ENCODE measurements at places on chromosomes 5 and 9.

GRCh38 chr5:146254223-146254622 is 50.8 kb downstream of the RBM27 start:
- no peak for DNase-seq

- no peak for DNase-seq
Observed at GRCh38 chr9:77725820-77726219, 77.7 kb upstream of the GNA14 start.

DNA sequence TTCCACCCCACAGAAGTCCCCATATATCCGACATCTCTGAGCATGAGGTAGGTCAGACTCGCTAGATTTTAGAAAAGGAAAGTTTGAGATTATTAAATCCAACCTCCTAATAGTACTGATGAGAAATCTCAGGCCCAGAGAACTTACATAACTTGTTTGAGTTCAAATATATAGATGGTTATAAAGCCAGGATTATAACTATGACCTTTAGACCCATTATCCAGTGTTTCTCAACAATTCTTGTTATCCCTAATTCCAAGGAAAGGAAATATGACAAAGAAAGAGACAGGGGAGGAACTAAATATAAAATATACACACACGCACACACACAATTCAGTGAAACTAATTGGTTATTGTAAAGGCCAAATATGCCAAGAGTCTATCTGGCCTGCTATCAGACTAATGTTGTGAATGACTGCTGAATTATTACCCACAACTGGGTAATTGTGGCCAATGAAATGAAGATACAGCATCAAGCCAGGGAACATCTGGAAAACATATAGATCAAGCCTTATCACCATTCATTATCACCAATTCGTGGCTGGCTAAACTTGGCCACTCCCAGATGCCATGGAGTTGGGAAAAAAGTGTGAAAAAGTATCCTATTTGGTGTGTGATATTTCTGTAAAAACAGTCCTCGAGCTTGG is 248.4 kb downstream of the PRELID2 start:
- DNase-seq: no peak

GRCh38 chr9:34591248-34591916 is 1.9 kb upstream of the CNTFR start:
- DNase-seq: peak; percentile 78

DNA sequence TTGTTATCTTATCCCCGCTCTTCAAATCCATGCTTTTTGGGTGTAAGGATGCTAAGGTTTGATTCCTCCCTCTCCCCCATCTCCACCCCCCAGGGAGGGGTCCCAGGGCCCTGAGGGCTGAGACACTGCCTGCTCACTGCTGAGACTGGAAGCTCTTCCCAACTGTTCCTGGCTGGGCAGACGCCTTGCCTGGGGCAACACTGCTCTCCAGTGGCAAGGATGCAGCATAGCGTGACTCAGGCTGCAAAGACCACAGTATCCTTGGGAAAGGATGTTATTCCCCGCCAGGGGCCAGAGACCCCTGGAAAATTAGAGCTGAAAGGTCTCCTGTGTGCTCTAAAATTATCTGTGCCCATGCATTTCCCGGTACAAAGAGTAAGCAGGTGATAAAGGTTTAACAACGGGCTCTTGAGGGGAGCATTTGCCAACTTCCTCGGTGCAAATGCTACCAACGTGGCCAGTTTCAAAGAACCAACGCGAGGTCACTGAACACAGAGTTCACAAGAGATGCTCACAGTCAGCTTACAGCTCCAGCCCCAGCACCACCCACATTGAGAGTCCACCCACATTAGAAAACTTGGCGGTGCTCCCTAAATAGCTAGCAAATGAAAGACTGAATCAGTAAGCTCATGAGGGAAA is 271.9 kb downstream of the NSG2 start:
- no peak for DNase-seq

GRCh38 chr9:95261890-95262289 is 55.6 kb downstream of the FANCC start:
- DNase-seq: no peak

DNA sequence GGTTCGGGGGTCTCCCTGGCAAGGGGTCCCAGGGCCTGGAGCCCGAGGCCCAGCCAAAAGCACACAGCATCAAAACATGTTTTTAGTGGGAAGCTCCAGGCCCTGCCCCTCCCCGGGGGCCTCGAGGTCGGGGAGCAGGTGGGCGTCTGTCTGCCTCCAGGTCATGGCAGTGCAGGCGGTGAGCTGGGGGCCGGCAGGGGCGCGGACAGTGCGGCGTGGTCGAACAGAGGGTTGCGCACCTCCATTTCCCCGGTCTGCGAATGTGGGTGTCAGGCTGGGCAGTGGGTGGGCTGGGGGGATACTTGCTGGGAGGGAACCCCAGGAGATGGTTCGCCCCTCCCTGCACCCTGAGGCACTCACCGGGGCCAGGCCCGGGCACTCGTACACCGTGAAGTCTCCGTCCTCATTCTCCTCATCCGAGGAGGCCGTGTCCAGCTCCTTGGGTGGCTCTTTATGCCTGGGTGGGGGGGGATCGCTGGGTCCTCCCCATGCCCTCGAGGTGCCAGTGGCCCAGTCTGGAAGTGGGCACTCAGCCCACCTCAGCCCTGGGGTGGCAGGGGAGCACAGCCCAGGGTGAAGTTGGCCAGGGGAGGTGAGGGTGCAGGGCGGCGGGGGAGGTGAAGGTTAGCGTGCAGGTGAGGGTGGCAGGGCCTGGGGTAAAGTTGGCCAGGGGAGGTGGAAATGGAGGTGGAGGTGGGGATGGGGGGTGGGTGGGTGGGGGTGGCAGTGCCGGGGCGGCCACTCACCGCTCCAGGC is 6.2 kb downstream of the NPDC1 start:
- no peak for DNase-seq

DNA sequence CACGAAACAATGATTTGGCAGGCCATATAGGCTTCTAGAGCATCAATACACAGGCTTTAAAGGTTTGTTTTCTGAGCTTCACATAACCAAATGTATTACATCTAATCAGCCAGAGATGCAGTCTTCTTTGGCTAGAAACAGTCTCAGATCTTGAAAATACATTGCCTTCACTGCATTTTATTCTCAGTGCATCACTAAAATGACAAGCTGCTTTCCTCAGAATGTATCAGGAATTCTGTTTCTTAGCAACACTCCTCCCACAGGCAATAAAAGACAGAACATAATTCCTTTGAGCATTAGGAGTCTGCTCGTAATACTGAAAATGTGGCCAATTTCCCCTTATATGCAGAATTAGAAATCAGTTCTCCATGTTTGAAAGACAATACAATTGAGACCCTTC is 36.9 kb downstream of the FEM1C start:
- DNase-seq: no peak

GRCh38 chr9:38008168-38009034 is 60.6 kb downstream of the SHB start:
- no peak for DNase-seq

GRCh38 chr5:175162036-175162435 is 281.9 kb downstream of the DRD1 start:
- DNase-seq: no peak

DNA sequence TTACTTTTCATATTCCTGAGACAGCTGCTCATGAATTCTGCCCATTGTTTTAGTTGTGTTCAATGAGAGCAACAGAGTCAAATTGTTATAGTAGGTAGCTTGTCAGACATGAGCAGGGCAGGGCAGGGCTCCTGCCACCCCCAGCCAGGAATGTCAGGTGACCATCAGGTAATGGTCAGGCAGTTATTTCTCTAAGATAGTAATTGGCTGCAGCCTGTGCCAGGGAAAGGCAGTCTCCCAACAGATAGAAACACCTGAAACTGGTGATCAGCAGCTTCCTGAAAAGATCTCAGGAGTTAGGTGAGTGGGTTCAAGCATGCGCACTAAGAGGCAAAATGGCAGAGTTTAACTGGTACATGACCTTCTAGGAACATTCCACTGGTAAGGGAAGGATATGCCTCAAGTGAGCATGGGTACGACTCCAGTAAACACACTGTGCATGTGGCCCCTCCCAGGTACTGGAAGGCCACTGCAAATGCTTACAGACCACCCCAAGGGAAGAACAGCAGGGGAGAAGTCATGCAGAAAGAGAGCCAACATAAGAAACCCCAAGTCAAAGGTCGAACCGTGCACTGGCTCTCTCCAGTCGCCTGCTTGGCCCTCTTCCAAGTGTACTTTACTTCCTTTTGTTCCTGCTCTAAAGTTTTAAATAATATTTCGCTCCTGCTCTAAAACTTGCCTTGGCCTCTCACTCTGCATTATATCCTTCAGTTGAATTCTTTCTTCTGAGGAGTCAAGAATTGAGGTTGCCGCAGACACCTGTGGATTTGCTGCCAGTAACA is 25.1 kb downstream of the CARTPT start:
- no peak for DNase-seq

DNA sequence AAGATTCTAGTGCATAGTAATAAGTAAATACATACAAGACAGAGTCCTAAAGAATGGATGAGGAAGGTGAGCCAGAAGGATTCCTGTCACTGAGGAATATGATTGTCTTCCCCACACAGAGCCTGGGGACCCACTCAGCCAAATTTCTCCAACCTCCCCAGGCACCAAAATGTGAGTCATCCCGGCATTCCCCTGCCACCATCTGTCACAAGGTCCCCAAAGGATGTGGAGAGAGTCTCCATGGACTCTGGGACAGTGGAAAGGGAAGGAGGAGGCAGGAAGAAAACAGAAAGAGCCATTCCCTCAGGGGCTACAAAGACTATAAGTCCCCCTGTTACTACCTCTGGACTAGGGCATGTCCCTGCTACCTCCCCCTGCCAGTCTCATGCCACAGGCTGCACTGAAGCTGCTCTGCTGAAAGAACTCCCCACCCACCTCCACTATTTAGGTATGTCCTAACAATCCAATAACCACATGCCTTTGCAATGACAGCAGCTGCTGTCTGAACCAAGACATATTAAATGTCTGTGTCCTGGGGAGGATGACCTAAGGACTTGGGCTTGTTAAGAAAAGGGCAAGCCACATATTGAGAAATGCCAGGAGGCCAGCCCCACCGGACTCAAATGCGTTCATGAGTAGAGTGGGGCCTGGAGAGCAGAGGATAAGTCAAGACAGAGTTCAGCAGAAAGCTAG is 10.7 kb upstream of the OR5C1 start:
- DNase-seq: no peak

GRCh38 chr5:179767496-179768100 is 26.2 kb upstream of the LTC4S start:
- no peak for DNase-seq

- no peak for DNase-seq
Observed at GRCh38 chr5:157710431-157710830, 20.8 kb upstream of the THG1L start.

DNA sequence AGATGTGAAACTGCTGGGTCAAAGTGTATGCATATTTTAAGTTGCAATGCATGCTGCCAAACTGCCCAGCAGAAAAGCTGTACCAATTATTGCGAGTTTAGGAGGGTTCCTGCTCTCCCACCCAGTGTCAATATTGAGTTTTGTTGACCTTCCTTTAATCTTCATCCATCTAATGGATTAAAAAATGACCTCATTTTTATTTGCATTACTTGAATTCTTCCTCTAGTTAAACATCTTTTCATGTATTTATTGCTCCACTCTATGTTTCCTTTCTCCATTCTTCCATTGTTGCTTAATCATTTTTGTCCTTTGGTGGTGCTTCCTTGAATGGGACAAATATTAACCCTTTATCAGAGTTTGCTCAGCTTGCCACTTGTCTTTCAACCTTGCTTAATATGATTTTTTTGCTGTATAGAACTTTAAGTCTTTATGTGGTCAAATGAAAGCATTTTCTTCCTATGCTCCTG is 32.4 kb downstream of the TLE1 start:
- DNase-seq: no peak

DNA sequence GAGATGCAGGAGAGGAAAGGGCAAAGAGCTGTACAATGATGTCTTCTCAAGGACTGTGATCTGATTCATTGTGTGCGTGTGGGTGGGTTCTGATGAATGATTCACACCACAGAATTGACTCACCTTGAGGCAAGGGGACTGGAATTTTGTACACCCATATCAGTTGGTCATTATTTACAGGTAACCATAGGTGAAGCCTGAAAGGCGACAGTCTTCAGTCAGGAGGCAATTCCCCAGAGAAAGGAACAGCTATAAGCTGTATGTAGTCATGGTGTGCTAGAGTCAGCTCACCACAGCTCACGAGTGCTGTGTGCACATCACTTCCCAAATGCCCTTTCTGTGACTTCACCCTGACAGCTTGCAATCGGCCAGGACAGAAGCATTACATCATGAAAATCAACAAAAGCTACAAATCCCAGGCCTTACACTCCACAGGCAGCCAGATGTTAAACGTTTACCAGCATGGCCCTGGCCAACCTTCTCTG is 87.6 kb upstream of the RPS23 start:
- no peak for DNase-seq

DNA sequence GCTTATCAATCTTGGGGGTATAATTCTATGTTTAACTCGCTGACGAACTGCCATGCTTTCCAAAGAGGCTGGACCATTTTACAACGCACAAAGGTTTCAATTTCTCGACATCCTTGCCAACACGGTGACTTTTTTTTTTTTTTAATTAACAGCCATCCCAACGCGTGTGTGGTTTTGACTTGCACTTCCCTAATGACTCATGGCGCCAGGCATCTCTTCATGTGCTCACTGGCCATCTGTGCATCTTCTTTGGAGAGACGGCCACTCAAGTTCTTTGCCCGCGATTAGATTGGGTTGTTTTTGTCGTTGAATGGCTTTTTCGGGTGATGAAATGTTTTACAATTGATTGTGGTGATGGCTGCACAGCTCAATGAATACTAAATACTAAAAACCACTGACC is 12.5 kb upstream of the CARD9 start:
- no peak for DNase-seq

- DNase-seq: no peak
Observed at GRCh38 chr5:120817044-120817985, 353.2 kb downstream of the PRR16 start.

- no peak for DNase-seq
Observed at GRCh38 chr9:113665064-113665463, 201.5 kb downstream of the RGS3 start.

DNA sequence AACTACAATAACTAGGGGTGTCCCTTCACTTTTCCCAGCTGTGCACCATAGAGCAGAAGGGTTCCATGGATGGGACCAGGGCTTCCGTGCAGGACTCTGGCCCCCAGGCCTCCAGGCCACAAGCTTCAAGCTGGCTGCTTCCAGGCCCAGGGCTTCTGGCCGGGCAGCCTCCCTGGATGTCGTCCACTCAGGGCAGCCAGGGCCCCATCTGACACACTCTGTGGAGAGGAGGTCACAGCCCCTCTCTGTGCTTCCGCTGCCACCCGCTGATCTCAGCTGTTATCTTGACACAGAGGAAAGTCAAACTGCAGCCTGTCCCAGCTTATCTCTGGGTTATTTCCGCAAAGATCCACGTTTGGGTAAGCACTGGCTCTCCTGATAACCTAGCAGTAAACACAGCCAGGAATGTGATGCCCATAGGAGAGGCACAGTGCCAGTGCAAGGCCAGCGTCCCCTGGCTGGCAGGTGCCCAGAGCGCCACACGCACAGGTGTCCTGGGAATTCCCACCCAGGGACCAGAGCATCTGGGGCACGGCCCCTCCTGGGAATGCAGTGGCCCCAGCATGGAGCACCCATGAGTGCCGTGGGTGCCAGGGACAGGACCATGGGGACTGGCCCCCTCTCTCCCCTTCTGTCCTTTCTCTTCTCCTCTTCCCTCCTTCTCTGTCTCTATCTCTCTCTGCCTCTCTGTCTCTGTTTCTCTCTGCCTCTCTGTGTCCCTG is 15.6 kb upstream of the SLC6A19 start:
- DNase-seq: no peak

Data from naive thymus-derived CD4-positive, alpha-beta T cell (primary cell).